ENCODE measurements at places on chromosomes 1 and 21.

- DNase-seq: no peak
These were observed 10.7 kb downstream of the EPHX1 start for GRCh38 chr1:225820522-225821120.

GRCh38 chr1:19203440-19203839 is 6.6 kb downstream of the UBR4 start:
- DNase-seq: no peak

DNA sequence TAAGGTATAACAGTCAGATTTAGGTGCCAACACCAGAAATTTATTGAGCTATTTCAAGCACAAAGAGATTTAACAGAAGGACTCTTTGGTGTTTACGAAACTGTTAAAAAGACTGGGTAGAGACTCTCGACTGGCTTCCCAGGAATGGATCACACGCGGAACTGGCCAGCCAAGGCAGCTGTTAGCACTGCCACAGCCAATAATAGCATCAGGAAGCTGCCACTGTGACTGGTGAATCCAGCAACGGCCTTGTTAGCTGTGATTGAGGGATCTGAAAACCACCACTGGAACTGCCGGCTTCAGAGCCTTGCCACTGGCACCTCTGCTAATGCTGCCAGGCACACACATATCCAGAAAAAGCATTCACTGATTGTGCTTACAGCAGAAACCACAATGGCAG is 10.6 kb upstream of the SIM2 start:
- DNase-seq: no peak

DNA sequence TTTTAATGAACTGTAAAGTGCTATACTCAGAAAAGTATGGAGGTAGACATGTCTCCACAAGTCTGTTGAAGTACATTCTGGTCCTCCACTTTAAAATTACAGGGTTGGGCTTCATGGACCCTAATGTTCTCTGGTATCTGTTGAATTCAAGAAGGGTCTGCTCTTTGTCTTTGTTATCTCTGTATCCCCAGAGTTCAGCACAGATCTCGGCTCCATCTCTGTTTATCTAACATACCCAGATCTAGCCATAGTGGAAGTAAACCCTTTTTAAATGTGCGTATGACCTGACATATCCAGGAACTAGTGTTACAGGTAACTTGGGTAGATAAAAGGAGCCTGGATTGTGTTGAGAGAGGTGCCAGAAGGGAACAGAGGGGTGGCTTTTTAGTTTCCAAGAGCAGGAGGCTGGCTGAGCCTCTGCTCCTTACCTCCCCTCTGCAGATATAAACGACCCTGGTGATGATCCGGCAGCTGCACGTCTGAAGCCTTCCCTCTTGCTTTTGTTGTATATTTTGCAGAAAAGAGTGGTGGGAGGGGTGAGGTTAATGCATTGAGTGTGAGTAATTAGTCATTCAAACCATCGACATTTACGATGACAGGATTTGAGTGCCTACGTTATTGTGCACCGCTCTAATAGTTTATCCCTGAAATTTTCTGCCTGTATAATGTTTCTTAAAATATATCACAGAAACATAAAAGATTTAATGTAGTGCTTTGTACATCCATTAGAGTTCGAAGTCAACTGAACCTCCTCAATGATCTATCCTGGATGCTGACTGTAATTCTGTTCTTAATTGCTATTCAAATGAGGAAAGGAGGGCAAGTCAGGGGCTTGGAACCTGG is 30.8 kb downstream of the ELAVL4 start:
- DNase-seq: no peak

DNA sequence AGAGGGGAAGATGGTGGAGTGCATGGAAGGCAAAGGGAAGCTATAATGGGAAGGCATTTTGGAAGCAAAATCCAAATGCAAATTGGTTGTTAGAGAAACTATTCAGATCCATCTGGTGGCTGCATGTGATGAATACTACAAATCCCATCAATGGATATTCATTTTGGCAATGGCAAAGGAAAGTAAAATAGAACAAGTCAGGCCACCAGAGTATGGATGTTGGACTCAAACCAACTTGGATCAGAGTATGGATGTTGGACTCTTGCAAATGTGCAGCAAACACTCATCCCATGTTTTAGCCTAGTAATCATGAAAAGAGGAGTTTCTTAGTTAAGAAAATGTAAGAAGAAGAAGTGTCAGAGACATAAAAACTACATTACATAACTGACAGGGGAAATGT is 289.6 kb upstream of the DAB1 start:
- no peak for DNase-seq

DNA sequence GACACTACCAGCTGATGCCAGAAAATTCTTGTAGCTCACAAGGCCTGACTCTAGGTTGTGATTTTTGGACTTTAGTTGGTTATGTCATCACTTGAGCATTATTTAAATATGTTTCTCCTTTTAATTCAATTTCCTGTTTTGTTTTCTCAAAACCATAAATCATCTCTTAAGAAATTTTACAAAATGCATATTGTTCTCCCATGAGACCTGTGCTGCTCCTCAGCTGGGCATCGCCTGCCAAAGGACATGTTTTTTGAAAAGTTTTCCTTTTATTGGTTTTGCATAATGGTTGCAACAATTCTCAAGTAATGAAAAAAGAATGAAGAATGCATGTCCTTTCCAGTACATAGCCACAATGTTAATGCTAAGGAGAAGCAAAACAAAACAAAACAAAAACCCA is 204.7 kb upstream of the LYPLAL1 start:
- no peak for DNase-seq

- no peak for DNase-seq
These were observed 1.9 kb upstream of the PTPRU start for GRCh38 chr1:29234471-29234870.

GRCh38 chr1:47755101-47755990 is 241.8 kb downstream of the TRABD2B start:
- no peak for DNase-seq

DNA sequence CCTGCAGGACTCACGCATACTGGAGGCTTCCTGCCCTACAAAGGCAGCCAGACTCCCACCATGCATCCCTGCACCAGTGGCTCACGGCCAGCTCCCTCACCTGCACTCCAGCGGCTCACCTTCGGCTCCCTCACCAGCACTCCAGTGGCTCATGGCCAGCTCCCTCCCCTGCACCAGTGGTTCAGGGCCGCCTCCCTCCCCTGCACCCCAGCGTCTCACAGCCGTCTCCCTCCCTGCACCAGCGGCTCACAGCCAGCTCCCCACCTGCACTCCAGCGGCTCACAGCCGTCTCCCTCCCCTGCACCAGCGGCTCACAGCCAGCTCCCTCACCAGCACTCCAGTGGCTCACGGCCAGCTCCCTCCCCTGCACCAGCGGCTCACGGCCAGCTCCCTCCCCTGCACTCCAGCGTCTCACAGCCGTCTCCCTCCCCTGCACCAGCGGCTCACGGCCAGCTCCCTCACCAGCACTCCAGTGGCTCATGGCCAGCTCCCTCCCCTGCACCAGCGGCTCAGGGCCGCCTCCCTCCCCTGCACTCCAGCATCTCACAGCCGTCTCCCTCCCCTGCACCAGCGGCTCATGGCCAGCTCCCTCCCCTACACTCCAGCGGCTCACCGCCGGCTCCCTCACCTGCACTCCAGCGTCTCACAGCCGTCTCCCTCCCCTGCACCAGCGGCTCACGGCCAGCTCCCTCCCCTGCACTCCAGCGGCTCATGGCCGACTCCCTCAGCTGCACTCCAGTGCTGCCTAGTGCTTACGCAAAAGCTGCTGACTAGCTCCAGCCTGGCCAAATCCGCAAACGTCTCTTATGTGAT is 324.5 kb downstream of the NPHP4 start:
- no peak for DNase-seq

DNA sequence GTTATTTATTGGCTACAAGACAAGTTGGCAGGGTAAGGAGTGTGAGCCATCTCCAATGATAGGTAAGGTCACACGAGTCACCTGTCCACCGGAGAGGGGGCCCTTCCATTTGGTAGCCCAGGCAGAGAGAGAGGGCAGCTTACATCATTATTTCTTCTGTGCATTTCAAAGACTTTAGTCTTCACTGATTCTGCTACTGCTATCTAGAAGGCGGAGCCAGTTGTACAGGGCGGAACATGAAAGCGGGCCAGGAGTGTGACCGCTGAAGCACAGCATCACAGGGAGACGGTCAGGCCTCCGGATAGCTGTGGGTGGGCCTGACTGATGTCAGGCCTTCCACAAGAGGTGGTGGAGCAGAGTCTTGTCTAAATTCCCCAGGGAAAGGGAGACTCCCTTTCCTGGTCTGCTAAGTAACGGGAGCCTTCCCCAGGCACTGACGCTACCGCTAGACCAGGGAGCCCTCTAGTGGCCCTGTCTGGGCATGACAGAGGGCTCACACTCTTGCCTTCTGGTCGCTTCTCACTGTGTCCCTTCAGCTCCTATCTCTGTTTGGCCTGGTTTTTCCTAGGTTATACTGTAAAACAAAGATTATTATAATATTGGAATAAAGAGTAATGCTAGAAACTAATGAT is 36.7 kb downstream of the ZNF695 start:
- DNase-seq: peak; percentile 37

DNA sequence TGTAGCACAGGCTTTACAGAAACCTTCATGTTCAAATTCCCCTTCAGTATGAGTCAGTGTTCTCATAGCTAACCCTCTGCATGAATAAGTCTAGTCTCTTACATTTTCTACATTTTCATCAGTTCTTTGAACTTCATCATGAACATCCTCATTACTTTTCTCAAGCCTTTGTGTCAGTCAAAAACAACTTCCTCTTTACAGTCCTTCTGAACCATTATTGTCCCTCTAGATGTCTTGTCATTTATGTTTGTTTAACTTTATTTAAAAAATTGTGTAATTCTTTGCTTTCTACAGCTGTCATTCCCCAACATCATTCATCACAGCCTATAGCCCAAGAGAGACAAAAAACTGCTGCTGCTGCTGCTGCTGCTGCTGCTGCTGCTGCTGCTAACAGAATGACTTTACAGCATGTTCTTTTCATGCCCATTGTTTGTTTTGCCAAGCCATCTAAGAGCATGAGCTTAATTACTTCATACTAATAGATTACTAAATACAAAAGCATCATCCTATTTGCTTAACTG is 133.1 kb downstream of the LRRC40 start:
- no peak for DNase-seq

GRCh38 chr1:179757933-179758332 is 14.8 kb downstream of the FAM163A start:
- no peak for DNase-seq

GRCh38 chr1:205546541-205546940 is 42.1 kb downstream of the CDK18 start:
- DNase-seq: no peak

- no peak for DNase-seq
These were observed 15.9 kb downstream of the ZMYND12 start for GRCh38 chr1:42439940-42440339.

- DNase-seq: no peak
These were observed 62.5 kb downstream of the WNT9A start for GRCh38 chr1:227885135-227885647.

DNA sequence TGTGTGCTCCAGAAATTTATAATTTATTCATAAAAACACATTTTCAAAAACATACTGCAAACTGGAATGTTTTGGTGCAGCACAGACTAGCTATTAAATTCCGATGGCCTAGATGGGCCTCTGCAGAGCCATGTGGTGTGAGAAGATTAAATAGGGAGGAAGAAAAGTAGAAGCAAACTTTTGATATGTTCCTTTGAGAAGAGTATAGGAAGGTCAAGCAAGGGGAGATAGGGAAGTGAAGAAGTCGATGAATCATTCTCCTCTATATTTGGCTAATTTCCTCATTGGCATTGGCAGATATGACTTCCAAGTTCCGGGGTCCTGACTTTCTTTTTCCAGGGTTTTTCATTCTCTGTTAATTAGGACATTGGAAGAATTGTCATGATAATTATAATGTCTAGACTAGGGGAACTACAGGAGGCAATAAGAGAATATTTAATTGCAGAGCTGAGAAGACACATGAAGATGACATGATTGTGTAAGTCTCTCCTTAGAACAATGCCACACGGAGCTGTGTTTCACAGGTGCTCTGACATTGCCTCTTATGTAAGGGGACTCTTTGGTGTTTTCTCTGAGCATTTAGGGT is 19.3 kb upstream of the ZNF326 start:
- DNase-seq: no peak

DNA sequence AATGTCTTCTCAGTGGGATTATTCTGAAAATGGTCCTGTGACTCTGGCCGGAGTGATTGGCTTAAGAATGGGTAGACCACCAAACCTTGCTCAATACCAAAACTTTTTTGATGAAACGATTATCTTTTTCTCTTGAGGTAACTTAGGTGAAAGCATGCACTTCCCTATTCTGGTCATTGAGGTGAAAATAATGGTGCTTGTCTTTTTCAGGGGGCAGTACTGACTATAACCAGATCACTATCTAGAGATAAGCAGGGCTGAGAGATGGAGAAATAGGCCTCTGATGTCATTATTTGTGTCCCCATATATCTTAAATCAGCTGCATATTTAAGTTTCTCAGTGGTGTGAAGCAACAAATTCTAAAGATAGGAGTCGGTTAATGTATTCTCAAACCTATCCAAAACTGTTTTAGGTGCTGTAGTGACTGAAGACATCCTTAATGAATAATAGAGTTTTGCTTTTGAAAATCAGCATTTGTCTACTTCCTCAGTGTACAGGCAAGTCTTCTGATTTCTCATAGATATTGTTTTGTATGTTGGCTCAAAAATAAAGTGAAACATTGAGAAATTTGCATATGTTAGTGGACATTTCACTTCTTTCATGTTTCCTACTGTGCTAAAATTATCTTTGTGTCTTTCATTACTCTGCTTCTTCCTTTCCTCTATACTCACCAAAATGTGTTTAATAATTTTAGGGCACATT is 735.3 kb upstream of the ADGRL4 start:
- DNase-seq: no peak

DNA sequence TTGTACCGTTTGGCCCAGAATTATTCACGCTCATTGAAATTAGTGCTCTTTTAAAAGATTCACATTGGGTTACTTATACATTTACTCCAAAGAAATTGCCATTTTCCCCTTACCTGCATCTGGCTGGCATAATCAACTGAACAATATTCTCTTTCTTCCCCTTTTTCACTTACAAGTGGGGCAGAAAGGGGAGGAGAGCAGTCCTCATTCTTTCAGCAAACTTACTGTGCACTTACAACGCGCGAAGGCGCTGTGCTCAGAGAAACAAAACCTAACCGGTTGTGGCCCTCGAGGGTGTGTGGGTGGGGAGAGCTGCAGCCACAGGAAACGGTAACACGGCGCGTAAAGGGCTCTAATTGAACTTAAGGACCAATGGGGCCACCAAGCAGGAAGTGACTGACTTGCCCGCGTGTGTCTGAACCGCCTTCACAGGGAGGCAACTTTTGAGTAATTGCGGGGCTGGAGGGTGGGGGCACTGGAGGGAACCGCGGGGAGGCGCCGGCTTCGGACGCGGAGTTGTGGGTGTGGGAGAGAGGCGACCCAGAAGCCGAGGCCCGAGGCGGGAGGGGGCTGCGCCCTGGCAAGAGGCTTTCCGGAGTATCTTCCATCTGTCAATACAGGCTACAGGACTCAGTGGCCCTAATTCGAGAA is 693 bp upstream of the PNRC2 start:
- DNase-seq: peak; percentile 85

Measured in NCI-H2107 (cell line).